Posterior vena cava (tissue), 2 donors: ENCODE measurements at places on chromosomes 2 and 18. TPM values are rescaled to one million over a fixed set of nuclear protein-coding genes. Genes with fewer than 3 reads are reported as not detected.

- no peak for DNase-seq
Observed at GRCh38 chr2:169771021-169771420, 27.6 kb upstream of the SSB start.

- DNase-seq = no peak
Observed at GRCh38 chr18:27636576-27637085, 451.5 kb upstream of the CHST9 start.

- no peak for DNase-seq
Observed at GRCh38 chr2:181673173-181673572, 7.1 kb downstream of the NEUROD1 start.

DNA sequence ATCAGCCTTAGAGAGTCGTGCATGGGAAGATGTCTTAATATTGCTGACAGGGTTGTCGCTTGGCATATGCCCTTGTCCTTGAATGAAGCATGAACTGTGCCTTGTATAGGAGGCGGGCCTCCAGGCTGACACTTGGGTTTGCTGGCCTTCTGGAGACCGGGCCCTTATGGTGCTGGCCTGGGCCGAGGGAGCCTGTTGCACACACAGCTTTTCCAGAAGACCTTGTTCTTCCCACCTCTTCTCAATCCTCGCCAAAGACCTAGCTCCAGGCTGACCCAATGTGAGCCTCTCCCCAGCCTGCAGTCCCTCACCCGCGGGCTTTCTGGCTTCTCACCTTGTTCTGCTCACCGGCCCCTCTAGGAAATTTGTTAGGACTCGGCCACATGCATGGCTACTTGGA is 199.1 kb downstream of the FAM210A start:
- DNase-seq = no peak

GRCh38 chr2:241945311-241945710 is 75.8 kb downstream of the RTP5 start:
- DNase-seq = peak; percentile 64

DNA sequence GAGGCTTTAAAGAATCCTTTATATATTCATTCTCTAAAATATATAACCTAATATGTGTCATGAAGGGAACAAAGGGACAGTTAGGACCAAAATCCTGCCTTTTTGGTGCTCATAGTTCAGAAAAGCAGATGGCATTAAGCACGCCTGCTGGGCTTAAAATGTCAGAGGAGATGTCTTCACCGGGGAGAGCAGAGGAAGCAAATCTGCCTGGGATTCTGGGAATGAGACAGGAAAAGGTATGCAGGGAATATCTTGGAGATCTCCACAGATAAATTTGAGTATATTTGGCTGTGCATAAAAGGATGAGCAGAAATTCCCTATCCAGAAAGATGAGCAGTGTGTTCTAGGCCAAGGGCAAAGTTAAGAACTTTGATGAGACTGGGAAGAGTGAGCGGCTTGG is 45.5 kb downstream of the FSHR start:
- DNase-seq = no peak

GRCh38 chr2:37874470-37874869 is 50.6 kb upstream of the RMDN2 start:
- no peak for DNase-seq

- no peak for DNase-seq
Observed at GRCh38 chr2:55118643-55119083, 68.4 kb upstream of the RTN4 start.

DNA sequence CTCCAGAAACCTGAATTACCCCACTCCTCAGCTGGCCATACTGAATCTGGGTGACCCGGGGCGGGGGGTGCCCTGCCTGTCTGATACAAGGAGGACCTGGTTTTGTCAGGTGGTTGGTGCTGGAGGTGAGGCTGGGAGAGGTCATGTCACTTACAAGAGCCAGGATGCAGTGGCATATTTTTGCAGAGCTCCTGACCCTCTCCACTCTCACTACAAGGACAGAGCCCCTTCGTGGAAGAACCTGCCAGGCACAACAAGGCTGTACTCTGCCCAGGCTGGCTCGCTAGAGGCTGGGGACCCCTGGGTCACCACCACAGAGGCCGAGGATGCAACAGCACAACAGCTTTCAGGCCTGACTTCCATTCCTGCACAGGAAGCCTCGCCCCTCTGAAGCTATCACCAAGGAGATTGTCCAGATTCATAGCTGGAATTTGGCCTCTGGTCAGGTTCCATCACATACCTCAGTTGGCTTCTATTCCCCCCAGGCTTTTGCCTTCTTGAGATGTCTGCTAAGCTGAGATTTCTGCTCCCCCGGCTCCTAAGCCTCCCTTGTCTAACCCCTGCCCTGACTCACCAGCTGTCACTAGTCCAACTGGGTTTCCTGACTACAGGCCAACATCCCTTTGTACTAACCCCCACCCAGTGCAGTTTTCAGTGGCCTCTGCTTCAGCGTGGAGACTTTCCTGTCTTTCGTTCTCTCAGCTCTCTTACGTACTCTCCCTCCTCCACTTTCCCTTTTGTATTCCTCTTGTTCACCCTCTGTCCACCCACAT is 132.5 kb upstream of the EPAS1 start:
- DNase-seq = peak; percentile 92

GRCh38 chr18:7757175-7757574 is 190.1 kb downstream of the PTPRM start:
- no peak for DNase-seq

- no peak for DNase-seq
Observed at GRCh38 chr2:200750323-200750910, 61.3 kb upstream of the BZW1 start.

- no peak for DNase-seq
Observed at GRCh38 chr2:103809941-103810441, 1043.9 kb upstream of the POU3F3 start.

DNA sequence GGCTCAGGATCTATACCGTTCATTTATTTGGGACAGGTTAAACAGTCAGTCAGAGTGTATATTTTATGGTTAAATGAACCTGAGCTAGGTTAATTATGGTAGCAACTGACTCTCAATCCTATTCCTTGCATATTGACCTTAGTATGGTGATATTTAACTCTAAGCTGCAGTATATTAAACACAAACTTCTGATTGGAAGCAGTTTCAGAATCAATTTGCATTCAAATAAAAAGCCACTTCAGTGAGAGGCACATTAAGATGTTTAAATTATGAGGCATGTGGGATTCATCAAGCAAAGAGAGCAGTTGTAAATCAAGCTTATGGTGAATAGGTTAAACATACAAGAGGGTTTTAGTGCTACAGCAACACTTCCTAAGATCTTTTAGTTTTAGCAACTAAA is 40.4 kb downstream of the FRZB start:
- no peak for DNase-seq

- DNase-seq = no peak
Observed at GRCh38 chr2:200985799-200986198, 22.3 kb upstream of the ORC2 start.

DNA sequence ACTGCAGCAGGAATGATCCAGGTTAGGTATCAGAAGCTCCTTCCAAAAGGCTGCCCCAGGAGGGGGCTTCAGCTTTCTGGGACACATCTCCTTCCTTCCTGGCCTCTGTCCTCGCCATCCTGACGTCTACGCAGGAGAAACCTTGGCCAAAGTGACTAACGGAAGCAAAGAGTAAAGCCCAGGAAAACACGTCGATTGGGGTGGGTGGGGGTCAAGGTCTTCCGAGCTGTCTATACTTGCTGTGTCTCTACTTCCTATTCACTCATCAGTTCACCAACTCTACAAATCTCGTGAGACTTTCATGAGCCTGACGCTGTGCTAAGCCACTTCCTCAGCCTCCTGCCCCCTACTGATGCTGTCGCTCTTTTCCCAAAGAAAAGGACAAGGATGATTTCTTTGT is 212.6 kb downstream of the TNS1 start:
- DNase-seq = peak; percentile 65

- DNase-seq = no peak
Observed at GRCh38 chr18:75189696-75190095, 19.2 kb downstream of the PTGR3 start.

DNA sequence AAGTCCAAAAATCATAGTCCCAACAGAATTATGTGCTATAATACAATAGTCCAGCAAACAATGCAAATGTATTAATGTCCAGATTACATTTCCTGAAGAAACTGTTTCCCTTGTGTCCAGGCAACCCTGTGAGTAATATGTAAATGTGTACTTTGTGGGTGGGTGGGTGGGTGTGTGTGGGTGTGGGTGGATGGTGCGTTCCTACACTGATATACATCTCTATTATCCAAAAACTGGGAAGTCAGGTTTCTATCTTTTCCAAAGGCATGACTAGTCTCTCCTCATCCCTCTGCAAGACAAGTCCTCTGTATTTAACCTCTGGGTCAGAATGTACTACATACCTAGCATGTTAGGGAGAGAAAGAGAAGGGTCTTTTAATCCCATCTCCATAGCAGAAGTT is 71.6 kb downstream of the LNPK start:
- DNase-seq = no peak

DNA sequence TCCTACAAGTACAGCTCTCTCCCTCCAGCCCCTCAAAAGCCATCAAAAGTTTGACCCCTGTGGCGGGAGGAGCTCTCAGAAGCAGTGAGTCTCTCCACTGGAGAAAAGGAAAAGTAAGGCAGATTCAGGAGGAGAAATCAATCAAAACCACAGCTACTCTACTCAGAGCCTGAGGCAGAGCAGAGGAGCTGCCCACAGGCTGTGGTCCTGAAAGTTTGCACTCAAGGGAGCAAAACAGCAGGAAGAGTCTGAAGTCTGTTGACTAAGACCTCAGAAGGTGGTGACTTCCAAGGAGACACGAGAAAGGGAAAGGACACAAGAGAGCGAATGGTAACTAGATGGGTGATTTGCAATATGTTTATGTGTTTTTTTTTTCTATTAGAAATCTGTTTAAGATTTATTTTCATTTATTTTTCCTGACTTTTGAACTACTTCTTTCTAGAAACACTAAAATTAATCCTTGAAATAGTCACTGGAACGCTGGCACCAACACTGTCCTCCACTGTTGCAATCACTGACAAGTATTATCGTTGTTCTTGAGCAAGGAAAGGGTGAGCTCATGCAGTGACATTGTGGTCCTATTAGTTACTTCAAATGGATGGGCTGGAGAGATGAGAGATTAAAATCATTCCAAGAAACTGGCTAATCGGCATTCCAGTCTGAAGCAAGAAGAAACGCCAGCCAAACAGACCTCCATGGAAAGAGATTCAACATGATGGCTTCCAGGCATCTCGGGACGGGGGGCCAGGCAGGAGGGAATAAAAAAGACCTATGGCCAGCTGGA is 35.8 kb downstream of the PID1 start:
- DNase-seq = peak; percentile 81

DNA sequence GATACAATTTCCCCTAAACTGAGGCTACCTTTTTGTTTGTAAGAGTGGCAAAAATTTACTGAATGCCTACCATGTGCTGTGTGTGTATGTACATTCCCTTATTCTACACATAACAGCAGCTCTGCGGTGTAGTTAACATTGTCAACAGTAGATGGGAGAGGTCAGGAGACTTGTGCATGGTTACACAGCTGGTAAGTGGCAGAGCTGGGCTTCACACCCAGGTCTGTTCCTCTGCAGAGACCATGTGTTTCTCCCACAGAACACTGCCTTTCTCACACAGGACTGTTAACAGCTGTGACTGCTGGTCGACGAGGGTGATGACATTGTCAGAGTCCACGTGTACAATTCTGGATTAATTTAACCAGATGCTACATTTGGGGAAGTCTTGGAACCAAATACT is 49.1 kb downstream of the EML6 start:
- no peak for DNase-seq

GRCh38 chr2:17617516-17617915 is 77.0 kb downstream of the VSNL1 start:
- DNase-seq = no peak

DNA sequence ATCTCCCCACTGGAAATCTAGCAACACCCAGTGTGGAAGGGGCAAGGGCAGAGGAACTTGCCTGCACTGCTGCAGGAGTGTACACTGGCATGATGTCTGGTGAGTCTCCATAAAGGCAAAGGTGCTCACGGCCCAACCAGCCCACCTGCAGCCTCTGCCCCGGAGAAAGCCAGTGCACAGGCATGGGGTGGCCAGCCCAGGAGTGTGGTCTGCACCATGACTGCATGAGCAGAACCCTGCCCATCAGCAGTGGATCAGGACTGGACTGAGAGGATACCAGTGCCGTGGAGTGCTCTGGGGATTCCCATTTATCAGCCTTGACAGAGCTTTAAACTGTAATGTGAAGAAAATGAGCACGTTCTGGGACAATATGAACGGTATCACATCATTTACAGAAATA is 342.6 kb upstream of the HS6ST1 start:
- peak; percentile 38 for DNase-seq

GRCh38 chr2:42545023-42545721 is 23.3 kb upstream of the MTA3 start:
- no peak for DNase-seq

DNA sequence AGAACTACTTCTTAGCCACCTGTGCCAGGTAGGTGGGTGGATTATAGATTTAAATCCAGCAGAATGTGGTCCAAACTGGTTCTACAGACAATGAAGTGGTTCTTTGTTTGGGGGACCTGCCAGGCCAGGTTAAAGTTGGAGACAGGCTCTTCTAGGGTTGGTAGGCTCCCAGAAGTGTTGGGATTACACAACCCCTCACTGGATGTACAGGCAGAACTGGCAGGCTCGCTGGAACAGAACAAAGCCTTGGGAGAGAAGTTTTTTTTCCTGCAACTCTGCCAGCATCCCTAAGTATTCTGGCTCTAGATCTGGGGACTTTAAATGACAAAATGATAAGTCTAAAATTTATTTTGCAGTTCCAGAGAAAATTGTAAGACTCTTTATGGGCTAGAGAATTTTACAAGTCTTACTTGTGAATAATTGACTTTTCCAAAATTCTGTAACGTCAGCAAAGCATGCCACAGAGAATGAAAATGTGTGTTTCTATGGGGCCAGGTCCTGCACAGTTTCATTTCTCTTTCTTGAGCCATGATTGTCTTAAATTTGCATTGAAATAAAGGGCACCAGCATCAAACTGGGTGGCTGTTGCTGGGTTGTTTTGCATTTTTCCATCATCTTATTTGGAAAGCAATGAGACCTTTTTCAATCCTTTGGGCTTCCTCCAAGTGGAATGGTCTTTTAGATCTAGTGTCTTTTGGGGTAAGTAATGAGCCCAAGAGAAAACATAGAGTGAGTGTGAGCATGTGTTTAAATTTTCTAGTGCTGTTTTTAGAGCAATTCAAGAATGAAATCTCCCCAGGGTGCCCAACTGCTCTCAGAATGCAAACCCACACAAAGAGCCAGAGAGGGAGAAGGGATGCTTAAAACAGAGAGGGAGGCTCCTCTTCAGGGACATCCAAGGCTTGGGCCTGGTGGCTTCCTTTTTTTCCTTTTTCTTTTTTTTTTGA is 32.4 kb upstream of the ATL2 start:
- DNase-seq = no peak

DNA sequence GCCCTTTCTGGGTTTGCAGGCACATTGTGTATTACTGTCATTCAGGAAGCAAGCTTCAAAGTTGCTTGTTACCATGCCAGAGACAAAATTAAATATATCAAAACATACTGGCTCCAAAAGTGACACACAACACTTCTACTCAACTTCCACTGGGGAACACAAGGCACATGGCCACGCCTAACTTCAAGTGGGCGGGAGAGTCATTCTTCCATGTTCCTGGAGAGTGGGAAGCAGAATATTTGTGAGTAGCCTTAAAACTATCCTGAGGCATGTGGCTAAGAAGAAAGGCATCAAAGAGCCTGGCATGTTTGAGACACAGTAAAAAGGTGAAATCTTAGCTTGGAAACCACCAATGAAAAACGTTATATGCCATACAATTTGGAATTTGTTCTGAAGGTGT is 90.5 kb upstream of the TACR1 start:
- no peak for DNase-seq

Gene FAHD2A
- total RNA-seq = 14.1 TPM

Gene TUBA4B
- total RNA-seq = not detected

Gene PPIL3
- 18.0 TPM for total RNA-seq

Gene PLA2R1
- total RNA-seq = 11.7 TPM

Gene NMUR1
- 5.3 TPM for total RNA-seq

Gene CTAGE1
- not detected for total RNA-seq
